ENCODE measurements at places on chromosomes 3 and 15. TPM values are rescaled to one million over a fixed set of nuclear protein-coding genes. Genes with fewer than 3 reads are reported as not detected.

Gene CIDEC
- total RNA-seq = not detected

Gene TBL1XR1
- total RNA-seq = 243 TPM

Gene EPHB1
- total RNA-seq = 0.15 TPM

DNA sequence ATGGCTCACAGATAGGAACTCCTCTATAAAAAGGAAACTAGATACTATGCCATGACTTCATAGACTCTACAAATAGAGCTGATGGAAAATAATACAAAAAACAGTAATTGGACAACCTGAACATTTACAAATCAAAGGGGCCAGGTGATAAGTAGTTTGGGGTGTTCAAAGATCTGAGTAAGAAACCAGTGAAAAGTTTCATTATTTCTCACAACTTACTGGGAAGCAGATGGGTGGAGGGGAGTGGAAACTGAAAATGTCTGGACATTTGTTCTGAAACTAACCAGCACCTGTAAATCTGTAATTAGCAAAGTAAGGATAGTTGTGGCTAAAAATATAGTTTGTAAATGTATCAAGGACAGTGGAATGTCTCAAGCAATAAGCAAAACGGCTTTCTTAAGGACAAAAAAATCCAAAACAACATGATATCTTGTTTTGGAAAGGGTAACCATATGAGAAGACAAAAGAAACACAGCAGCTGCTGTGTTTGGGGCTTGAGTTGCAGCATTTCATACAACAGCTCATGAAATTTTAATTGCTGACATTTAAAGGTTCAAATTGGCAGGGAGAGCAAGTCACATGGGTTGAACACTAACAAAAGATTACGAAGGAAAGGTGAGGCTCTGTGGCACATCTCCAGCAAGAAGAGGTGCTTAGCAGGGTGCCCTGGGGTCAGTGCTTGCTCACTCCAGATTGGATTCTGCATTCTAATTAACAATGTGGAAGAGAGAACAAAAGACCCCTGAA, 26.8 kb upstream of the THBS1 start:
- no peak for DNase-seq

DNA sequence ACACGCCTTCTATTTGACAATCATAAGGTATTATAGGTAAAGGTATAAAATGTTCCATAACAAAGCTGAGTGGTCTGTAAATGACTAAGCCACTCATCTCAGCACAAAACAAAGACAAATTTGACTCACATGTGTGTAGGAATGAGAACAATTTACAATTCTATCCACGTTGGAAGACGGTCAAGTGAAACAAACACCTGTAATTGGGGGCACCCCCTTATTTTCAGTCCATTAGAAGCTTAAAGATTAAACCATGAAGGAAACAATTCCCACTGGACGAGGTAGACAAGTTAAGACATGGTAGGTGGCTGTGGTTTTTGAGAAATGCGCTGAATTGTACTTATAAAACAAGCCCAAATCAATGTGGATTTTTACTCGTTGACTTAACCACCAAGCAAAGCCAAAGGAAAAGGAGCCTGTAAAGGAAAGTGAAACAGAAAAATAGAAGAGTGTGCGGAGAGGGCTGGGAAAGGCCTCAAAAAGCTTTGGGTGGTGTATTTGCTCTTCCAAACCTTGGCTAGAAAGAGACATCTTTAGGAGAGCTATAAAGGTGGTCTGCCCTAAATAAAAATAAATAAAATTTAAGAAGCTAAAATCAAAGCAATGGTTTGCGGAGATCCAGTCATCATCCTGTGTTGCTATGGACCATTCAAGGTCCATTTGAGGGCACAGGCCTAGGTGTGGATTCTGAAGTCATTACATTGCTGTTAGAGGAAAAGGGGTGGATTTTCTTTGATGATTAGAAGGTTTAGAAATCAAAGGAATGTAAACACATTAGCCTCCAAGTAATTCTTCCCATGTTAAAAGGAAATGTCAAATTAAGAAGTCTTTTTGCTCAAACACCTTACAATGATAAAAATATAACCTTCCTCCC, 135.0 kb downstream of the TFG start:
- no peak for DNase-seq

DNA sequence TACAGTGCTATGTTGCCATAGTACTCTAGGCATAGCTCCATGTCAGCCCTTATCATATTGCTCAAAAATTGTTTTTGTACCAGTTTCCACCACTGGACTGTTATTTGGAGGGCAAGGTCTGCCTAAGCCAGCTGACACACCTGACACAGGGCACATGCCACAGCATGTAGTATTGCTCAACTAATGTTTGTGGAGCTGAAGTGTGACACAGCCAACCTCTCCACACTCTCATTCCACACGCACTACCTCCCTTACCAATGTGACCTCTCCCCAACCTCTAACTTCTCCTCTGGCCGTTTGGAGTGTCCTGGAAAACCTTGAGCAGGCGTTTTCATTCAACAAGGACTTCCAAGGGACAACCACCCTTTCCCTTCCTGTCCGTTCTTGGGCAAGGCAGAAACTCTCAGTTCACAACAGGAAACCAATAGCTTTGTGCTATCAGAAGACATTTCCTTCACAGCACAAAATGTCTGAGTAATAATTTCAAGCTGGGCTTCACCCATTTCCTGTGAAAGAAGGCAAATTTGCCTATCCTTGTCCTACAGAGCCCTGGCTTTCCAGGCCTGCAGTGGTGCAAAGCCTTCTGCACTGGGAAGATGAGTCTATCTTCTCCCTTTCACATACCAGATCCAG, 38.4 kb downstream of the TLNRD1 start:
- no peak for DNase-seq

DNA sequence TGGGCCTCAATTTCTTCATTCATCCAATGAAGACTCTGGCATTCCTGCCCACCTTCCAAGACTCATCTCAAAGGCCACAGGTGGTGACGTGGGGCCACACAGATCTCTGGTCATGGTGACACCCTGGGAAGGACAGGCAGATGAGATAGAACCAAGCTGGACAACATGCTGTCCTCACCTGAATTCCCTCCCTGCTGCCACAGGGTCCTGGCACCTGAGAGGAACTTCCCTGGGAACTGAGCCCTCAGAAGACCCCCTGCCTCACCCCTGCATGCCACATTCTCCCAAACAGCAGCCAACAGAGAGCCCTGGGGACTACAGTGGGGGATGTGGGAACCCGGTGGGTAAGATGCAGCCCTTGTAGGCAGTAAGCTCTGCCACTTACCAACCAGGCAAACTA, 10.7 kb downstream of the KLF15 start:
- no peak for DNase-seq

DNA sequence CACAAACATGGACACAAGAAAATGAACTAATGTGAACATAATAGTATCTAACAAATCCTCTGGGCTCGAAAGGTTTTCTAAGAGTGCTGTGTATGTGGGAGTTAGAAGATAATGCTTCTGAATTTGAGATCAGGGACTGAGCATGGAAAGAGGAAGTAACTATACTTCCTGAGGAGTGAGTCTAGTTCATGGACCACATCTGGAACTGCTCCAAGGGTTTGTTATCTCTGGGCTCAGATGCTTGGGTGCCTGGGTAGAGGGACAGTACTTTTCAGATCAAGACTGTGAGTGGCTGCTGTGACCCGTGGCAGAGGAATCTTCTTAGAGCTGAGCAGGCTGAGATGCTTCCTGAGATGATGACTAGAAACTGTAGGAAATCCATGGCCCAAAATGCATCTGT, 28.5 kb downstream of the TBC1D23 start:
- no peak for DNase-seq

- DNase-seq = no peak
Observed at GRCh38 chr15:64092864-64093626, 593 bp downstream of the CIAO2A start.
